ENCODE measurements at places on chromosomes 5 and 9. TPM values are rescaled to one million over a fixed set of nuclear protein-coding genes. Genes with fewer than 3 reads are reported as not detected.

DNA sequence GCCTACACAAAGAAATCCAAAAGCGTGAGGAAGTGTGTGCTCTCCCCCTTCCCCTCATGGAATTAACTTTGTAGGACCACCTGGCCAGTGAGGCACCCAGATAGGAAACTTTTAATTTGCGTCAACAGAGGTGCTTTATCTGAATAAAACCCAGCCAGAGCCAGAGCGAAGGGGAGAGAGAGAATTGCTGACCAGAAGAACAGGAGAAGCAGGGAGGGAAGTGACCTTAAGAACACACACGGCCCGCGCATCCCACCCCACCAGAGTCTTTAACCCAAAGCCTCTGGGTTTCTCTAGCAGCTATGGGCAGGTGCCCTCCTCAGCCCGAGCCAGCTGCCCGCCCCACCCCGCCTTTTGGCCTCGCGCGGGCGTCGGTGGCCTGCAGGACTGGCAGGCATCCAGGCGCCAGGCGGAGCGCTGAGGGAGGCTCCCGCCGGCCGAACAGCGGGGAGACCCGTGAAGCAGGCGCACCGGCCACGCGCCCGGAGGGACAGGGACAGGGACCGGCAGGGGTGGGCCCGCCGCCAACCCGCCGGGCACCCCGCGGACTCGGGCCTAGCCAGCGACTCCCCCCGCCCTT is 580 bp downstream of the ERAP1 start:
- no peaks in the 10 kb centered on the region for H3K27me3 ChIP-seq
- peaks cover 54% of the 10 kb centered on the region for H3K4me1 ChIP-seq
- peaks cover 8% of the 10 kb centered on the region for H3K36me3 ChIP-seq

The GMCL2 gene
- total RNA-seq, result not detected

DNA sequence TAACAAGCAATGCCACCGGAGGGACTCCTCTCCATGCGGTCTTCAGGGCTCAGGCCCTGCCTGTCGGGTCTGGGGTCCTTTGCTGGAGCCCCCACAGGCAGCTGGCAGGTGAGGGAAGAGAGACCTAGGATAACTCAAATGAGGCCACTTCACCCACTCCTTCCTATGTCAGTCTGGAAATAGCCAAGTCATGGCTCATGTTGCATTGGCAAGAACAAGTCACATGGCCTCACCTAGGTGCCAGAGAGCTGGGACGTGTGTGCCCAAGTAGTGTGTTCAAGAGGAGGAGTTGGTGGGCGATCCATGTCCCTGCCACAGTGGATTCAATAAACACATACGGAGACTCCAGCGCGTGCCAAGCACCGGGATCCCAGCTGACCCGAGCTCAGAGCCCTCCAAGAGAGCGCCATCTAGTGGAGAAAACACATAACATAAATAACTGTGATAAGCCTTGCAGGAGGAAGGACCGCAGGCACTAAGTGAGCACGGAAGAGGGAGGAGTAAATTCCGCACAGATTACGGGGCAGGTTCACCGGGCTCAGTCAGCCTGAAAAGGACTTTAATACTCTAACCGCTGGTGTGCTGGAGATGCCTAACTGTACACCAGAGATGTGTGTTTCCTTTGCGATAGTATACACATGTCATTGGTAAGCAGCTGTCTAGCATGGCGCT is 580.8 kb downstream of the CCDC171 start:
- peaks cover 6% of the 10 kb centered on the region for H3K27me3 ChIP-seq
- no peak overlapping the region for H3K4me3 ChIP-seq
- H3K36me3 ChIP-seq, result no peaks in the 10 kb centered on the region
- H3K27ac ChIP-seq, result no peak overlapping the region
- no peak for DNase-seq

- no peaks in the 10 kb centered on the region for H3K36me3 ChIP-seq
- no peaks in the 10 kb centered on the region for H3K27me3 ChIP-seq
- peaks cover 10% of the 10 kb centered on the region for H3K4me1 ChIP-seq
- peak overlapping the region; percentile 76 for H3K27ac ChIP-seq
- no peak overlapping the region for H3K4me3 ChIP-seq
Observed at GRCh38 chr5:126355940-126356339, 67.3 kb upstream of the GRAMD2B start.

DNA sequence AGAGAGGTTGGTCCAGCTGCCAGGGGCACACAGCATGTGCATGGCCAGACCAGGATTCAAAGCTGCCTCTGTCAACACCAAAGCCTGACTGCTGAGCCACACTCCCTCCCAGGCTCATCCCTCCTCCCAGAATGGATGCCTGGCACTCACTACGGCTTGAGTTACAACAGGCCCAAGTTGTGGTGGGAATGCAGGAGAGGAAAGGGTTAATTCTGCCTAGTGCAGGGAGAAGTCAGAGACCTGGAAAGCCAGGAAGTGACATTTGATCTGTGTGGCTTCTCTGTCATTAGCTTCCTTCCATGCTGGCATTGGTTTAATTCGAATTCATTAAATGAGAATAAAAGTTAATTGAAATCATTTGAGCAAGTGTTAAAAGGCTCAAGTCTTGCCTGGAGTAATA is 150.0 kb downstream of the NSG2 start:
- H3K4me3 ChIP-seq, result no peak overlapping the region
- DNase-seq, result no peak
- no peak overlapping the region for H3K27ac ChIP-seq
- no peaks in the 10 kb centered on the region for H3K36me3 ChIP-seq
- peaks cover 4% of the 10 kb centered on the region for H3K27me3 ChIP-seq
- no peaks in the 10 kb centered on the region for H3K4me1 ChIP-seq

DNA sequence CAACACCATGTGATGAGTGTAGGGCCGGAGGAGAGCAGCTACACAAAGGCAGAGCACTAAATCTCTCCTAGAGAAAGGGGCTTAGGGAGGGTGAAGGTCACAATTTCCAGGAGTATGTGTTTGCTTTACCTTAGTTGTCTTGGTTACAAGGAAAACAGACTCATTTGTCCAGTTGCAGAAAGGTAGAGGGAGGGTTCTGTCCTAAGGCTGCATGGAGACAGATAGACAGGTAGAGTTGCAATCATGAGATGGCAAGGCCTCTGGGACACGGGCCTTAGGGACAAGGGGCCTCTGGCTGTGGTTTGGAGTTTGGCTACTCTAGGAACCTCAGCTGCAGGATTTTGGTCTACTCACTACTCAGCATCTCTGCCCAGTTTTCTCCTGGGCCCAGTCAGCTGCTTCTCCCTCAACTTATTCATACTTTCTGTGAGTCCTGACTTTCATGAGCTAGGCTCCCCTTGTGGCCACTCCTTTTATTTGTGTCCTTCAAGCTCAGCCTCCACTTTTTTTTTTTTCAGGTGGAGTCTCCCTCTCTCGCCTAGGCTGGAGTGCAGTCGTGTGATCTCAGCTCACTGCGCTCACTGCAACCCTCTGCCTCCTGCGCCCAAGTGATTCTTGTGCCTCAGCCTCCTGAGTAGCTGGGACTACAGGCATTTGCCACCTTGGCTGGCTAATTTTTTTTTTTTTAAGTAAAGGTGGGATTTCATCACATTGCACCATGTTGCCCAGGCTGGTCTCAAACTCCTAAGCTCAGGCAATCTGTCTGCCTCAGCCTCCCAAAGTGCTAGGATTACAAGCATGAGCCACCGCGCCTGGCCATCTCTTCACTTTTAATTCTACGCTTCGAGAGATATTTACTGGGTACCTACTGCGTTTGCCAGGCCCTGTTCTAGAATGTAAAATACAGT is 76.6 kb downstream of the PTPDC1 start:
- H3K27ac ChIP-seq, result no peak overlapping the region
- H3K36me3 ChIP-seq, result no peaks in the 10 kb centered on the region
- peaks cover 6% of the 10 kb centered on the region for H3K27me3 ChIP-seq
- peaks cover 16% of the 10 kb centered on the region for H3K4me1 ChIP-seq

The PCDHA9 gene
- not detected for total RNA-seq

DNA sequence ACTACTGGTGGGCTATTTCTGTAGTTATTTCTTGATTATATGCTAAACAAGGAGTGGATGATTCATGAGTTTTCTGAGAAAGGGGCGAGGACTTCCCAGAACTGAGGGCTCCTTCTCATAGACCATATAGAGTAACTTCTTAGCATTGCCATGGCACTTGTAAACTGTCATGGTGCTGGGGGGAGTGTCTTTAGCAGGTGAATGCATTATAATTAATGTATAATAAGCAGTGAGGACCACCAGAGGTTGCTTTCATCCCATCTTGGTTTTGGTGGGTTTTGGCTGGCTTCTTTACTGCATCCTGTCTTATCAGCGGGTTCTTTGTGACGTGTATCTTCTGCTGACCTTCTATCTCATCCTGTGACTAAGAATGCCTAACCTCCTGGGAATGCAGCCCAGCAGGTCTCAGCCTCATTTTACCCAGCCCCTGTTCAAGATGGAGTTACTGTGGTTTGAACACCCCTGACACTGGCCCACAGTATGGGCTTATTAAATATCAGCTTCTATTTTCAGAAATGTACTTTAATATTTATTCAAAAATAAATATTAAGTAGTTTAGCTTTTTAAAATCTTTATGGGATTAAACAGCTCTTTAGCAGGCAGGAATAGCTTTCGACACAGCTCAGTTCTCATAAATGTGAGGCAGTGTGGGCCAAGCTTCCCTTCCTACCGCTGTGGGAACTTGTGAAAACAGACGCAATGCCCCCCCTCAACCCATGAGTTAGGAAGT is 44.4 kb downstream of the GALNT12 start:
- H3K4me1 ChIP-seq, result peaks cover 6% of the 10 kb centered on the region
- DNase-seq, result no peak
- H3K27me3 ChIP-seq, result peaks cover 9% of the 10 kb centered on the region
- H3K36me3 ChIP-seq, result peaks cover 2% of the 10 kb centered on the region
- H3K4me3 ChIP-seq, result no peak overlapping the region
- no peak overlapping the region for H3K27ac ChIP-seq

DNA sequence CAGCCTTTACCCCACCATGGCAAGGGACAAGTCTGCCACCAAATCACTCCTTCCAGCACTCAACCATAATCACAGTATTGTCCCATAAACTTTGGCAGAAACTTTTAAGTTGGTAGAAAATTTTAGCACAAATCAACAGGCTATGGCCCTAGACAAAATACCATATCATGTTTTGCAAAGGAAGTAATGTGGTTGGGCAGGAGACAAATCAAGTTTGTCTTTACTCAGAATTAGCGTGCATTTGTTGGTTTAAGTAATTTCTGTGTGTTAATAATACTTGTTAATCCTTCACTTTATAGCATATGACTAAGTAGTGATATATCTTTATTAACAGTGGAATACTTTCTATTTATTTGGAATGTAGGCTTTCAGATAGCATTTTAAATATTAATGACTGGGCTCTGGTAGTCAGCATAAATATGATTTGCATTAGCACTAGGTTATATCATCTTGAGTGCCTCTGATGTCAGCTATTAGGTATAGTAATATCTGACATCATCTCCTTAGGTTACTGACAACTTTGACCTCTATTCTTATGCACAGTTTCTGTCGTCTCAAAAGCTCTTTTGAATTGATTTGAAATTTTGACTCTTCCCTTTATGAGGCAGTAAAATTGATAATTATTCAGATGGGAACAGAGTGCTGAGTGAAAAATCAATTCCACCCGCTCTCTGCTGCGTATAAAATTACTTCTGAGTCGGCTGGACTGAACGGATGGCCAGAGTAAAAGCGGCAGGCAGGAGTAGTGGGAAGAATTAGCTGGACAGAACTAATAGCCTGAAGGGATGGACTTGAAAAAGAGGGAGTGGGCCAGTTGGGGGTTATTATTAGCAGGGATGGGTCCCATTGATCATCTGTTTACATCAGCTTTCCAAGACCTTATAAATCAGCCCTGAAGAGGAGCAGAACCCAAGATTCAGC is 40.1 kb upstream of the TLX3 start:
- peaks cover 8% of the 10 kb centered on the region for H3K27me3 ChIP-seq
- H3K36me3 ChIP-seq, result no peaks in the 10 kb centered on the region
- H3K4me3 ChIP-seq, result no peak overlapping the region
- peaks cover 11% of the 10 kb centered on the region for H3K4me1 ChIP-seq
- no peak overlapping the region for H3K27ac ChIP-seq

DNA sequence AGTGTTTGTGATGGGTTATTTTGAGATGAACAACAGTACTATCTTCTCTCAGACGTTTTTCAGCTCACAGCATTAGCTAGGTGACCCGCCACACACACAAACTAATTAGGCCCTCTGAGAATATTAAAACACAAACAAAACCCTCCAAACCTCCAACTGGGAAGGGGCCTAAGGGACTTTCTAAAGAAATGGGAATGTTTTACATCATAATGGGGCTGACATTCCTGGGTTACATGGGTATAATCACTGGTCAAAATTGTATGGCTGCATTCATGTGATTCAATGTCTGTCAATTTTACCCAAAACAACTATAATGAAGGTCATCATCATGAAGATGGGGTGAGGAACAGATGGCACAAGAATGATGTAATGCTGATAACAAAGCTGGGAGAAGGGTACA is 59.6 kb downstream of the SPTLC1 start:
- no peak overlapping the region for H3K4me3 ChIP-seq
- H3K36me3 ChIP-seq, result peaks cover 11% of the 10 kb centered on the region
- no peak overlapping the region for H3K27ac ChIP-seq
- peaks cover 6% of the 10 kb centered on the region for H3K4me1 ChIP-seq

DNA sequence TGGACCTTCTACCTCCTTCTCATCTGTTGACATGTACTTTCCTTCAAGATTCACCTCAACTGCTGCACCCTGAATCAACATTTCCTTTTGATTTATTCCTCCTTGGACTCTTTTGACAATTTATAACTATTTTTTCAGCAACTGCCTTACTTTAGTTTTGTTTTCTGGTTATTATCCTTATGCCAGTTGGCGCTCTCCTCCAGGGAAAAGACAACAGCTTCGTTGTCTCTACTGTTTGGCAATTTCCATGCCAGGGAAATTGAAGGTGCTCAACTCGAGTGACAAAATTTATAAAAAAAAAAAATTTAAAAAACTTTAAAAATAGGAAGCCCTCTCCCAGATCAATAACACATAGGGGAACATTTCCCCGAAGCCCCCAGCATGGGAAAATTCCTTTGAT is 549.2 kb upstream of the DMAC1 start:
- H3K27me3 ChIP-seq, result peaks cover 9% of the 10 kb centered on the region
- H3K4me3 ChIP-seq, result no peak overlapping the region
- peaks cover 2% of the 10 kb centered on the region for H3K4me1 ChIP-seq
- H3K27ac ChIP-seq, result no peak overlapping the region
- H3K36me3 ChIP-seq, result no peaks in the 10 kb centered on the region
- no peak for DNase-seq

GRCh38 chr5:40333459-40334241 is 346.1 kb upstream of the PTGER4 start:
- no peak for DNase-seq
- H3K27me3 ChIP-seq, result no peaks in the 10 kb centered on the region
- peaks cover 1% of the 10 kb centered on the region for H3K36me3 ChIP-seq
- H3K4me1 ChIP-seq, result peaks cover 4% of the 10 kb centered on the region

DNA sequence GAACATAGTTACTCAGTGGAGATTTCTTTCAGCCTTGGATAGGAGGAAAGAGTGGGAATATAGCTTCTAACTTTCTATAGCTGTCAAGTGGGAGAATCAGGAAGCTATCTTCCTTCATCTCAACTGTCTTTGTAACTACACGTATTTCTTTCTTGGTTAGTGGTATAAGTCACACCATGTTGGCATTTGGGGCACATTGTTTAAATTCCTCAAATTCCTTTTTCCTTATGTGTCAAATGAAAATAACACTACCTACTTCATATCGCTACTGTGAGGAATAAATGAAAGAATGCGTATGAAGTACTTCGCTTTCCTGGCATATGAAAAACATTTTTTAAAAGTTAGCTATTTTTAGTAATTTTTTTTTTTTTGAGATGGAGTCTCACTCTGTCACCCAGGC is 1082.5 kb upstream of the WWC1 start:
- H3K27ac ChIP-seq, result no peak overlapping the region
- no peaks in the 10 kb centered on the region for H3K27me3 ChIP-seq
- H3K4me1 ChIP-seq, result no peaks in the 10 kb centered on the region
- no peak overlapping the region for H3K4me3 ChIP-seq
- DNase-seq, result no peak

The HK3 gene
- 4.6 TPM for total RNA-seq

All from T-helper 17 cell (primary cell).